ENCODE measurements at places on chromosomes 5 and 9. TPM values are rescaled to one million over a fixed set of nuclear protein-coding genes. Genes with fewer than 3 reads are reported as not detected.
A peak's percentile ranks its signal among the peaks of the same experiment; 100 is the strongest.

TAL2 gene
- not detected for total RNA-seq

DNA sequence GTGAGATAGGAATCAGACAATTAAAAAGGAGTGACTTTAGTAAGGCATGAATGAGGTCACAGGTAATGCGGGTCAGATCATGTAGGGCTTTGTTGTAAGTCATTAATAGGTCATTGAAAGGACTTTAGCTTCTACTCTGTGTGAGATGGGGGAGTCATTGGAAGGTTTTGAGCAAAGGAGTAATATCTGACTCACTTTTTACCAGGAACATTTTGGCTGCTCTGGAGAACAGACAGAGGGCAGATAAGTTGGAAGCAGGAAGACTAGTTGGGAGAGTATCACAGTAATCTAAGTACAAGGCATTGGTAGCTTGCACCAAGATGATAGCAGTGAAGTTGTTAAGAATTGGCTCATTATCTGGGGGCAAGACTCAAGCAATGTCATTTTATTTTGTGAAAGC is 37.4 kb downstream of the KIF2A start:
- no peak for DNase-seq

DNA sequence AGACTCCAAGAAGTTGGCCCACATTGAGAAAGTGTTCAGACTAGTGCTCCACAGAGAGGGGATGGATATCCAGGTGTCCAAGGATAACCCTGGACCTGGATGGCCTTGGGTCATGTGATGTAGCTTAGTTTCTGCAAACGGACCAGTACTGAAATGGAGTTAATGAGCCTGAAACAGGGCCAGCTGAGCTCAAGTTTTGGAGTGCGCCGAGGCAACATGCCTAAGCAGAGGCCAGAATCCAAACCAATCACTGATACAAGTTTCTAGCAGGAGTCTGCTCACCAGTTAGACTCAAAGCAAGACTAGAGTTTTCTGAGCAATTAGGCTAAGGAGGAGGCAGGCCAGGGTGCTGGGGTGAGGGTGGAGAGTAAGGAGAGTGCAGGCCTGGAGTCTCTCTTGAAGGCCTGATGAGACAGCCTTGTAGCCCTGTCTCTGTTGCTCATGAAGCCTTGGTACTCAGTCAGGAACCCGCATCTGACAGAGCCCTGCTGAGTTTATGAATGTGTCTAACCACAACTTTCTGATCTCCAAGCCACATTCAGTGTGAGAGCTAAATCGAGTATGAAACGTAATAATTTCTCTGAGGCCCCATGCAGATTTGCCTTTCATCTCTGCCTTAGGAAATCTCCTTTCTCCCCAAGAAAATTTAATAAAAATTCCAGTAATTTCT is 68.9 kb upstream of the EQTN start:
- no peak for DNase-seq

ZFYVE16 gene
- total RNA-seq: 31.9 TPM

GFM2 gene
- total RNA-seq: 15.7 TPM

SKIC3 gene
- 49.7 TPM for total RNA-seq

- DNase-seq: no peak
Observed at GRCh38 chr5:42598311-42598710, 158.3 kb upstream of the CCDC152 start.

DNA sequence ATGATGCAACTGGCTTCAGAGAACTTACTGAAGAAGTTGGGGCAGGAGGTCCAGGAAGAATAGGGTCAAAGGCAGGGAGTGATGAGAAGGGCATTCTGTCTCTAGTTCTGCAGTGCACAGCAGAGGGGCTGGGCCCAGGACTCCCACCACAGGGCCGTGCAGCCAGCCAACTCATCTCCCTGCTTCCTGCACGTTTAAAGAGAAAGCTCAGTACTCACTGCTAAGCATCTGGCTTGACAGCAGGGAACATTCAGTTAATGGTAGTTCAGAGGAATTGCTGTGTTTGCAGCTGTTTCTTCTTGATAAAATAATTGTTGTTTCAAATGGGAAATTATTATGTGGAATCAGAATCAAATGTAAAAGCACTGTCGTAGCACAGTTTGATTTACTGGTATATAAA is 25.6 kb upstream of the SCAMP1 start:
- DNase-seq: peak; percentile 8

- DNase-seq: no peak
Observed at GRCh38 chr5:141590127-141590526, 28.7 kb downstream of the DIAPH1 start.

- DNase-seq: no peak
Observed at GRCh38 chr9:5870691-5871090, 20.0 kb upstream of the MLANA start.

DNA sequence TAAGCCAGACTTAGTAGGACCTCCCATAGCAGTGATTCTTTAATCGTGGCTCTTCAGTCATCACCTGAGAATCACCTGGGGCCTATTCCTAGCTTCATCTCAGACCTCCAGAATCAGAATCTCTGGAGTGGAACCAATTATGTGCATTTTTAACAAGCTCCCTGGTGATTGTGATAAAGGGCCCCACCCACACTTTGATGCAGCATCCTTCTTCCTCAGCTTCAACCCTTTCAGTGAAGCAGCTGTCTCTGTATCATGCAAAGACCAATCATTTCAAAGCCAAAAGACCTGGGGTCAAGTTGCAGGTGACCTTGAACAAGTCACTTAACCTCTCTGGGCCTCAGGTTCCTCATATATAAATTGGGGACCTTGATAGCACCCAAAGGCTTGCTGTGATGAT is 17.1 kb downstream of the FBXO10 start:
- no peak for DNase-seq

- DNase-seq: no peak
Observed at GRCh38 chr9:80811003-80811402, 878.3 kb downstream of the TLE1 start.

GABRA6 gene
- total RNA-seq: not detected

- no peak for DNase-seq
Observed at GRCh38 chr9:86321373-86321772, 32.8 kb downstream of the TUT7 start.

- DNase-seq: no peak
Observed at GRCh38 chr5:163306421-163306820, 131.0 kb upstream of the CCNG1 start.

DNA sequence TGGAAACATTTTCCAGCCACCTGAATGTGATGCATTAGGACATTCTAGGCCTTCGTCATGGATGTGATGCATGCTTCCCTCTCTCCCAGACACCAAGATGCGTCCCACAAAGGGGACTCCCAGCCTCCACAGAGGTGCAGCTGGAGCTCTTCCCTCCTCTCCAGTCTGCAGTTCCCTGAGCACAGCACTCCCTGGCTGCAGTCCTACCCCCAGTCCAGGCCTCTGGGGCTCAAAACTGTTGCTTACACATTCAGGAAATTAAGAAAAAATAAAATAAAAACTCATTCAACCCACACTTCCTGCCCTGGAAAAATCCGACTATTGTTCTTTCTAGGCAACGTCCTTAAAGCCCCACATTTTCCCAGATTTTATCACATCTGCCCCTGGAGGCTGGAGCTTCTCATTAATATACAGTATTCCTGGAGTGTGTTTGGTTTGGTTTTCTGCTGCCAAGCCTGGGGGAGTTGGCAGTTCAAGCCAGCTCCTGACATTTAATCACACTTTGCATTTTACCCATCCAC is 78.4 kb upstream of the ICE1 start:
- no peak for DNase-seq

DNA sequence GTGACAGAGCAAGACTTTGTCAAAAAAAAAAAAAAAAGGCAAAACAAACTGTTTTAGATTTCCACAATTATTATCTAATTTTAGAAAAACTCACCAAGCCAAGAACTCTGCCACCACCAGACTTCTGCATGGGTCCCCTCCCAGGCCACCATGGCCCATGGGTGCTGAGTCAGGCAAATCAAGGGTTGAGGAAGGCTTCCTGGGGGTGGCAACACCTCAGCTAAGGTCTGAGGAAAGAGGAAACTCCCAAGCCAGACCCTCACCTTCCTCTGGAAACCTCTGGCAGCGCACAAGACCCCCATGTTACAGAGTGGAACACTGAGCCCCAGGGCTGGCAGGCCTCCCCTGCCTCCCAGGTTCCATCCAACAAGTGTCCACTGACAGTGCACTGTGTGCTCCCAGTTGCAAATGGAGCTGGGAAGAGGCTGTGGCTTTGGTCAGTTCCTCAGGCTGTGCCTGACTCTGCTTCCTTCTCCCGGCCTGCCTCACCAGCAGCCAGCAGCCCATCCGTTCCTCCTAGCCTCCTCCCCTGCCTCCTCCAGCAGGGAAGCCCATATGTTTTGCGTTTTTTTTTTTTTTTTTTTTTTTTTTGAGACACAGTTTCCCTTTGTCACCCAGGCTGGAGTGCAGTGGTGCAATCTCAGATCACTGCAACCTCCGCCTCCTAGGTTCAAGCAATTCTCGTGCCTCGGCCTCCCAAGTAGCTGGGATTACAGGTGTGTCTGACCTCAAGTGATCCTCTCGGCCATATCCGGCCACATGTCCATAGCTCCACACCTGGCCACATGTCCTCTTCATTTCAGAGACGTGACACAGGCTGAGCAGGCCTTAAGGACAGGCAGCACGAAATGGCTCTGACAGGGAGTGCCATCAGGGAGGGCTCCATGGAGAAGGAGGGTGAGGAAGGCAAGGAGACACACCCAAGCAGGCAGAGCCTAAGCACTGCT is 3.5 kb upstream of the SUSD3 start:
- no peak for DNase-seq

SV2C gene
- 0.51 TPM for total RNA-seq

- no peak for DNase-seq
Observed at GRCh38 chr5:61071526-61071925, 90.7 kb downstream of the SMIM15 start.

TSLP gene
- total RNA-seq: not detected

DNA sequence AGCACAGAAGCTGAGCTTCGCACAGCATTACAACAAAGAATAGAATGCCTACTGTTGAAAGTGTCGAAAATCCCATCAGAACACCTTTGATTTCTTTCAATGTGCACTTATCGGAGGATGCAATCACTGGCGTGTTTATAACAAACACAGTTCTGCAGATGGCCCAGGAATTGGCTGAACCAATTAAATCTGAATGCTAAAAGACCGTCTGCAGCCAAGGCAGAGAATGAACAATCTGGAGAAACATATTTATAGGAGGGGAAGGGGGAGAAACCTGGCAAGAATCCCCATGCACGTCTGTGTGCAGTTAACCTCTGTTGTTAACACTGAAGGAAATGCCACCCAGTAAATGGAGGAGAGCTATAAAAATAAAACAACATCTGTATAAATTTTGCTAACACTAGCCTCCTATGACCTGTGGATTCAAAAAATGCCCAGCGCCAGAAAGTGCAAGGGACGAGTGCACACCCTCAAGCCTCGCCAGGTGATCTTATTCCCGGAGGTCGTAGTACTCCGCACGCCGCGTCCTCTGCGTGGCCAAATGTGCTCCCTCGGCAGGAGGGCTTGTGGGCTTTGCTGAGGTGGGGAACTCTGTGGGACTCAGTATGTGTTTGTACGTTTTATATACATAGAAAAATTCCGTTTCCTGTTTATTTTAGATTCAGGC is 56.8 kb downstream of the PTCH1 start:
- no peak for DNase-seq

DNA sequence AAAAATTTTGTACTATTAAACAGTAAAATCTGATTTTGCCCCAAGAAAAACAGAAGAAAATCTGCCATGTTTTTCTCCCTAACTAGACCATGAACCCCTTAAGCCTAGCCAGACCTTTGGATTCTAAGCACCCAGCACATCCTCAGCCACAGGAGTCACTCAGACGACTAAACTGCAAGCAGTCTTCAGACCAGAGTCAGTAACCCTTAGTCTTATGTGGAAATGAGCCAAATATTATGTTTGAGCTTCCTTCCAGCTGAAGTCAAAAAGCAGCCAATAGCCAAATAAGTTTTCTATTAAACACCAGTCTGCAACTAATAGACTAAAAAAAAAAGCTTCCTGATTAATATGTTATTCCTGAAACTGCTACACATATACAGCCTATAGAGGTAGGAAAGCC is 47.4 kb downstream of the GOLPH3 start:
- DNase-seq: no peak

GRCh38 chr5:173310218-173310769 is 17.9 kb downstream of the STC2 start:
- no peak for DNase-seq

RANBP17 gene
- total RNA-seq: 18.9 TPM

DNA sequence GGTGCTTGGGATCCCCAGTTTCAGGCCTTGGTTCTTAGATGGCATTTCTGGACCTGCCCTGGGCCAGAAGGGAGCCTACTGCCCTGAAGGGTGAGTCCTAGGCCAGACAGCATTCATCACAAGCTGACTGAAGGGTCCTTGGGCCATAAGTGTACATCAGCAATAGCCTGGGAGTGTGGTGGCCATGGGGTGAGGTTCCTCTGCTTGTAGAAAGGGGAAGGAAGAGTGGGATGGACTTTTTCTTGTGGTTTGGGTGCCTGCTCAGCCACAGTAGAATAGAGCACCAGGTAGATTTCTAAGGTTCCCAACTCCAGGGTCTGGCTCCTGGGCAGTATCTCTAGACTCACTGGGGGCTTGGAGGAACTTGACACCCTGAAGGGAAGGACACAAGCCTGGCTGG is 95.2 kb upstream of the PHF24 start:
- no peak for DNase-seq

- no peak for DNase-seq
Observed at GRCh38 chr9:129666575-129666974, 1.1 kb downstream of the PRRX2 start.

- DNase-seq: no peak
Observed at GRCh38 chr5:140043508-140043872, 391 bp upstream of the NRG2 start.

All from upper lobe of left lung (tissue), 6 donors.